ENCODE measurements at places on chromosomes 13 and 19.

- DNase-seq: no peak
Observed at GRCh38 chr19:28535352-28535775, 677.6 kb downstream of the UQCRFS1 start.

- peak; percentile 48 for DNase-seq
Observed at GRCh38 chr19:33175886-33176669, 18.1 kb upstream of the LRP3 start.

GRCh38 chr19:52993342-52994178 is 20.2 kb upstream of the ERVV-1 start:
- peak; percentile 91 for DNase-seq

DNA sequence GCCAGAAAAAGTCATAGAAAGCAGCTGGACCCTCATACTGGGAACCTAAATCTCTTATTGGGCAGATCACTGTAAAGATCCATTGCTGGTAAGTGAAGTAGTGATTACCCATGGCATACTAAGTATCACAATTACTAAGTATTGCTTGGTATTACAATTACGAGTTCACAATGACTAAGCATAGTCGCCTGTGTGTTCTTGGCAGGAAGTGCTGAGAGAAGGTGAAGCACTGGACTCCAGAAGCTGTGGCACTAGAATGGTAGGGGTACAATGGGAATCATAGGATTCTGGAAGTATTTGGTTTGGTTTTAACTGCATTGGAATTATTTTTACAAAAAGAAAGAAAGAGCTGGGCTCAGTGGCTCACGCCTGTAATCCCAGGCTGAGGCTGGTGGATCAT is 20.3 kb downstream of the LGALS16 start:
- DNase-seq: no peak

- DNase-seq: no peak
Observed at GRCh38 chr19:29214411-29214810, 1.5 kb upstream of the UQCRFS1 start.

- DNase-seq: peak; percentile 66
Observed at GRCh38 chr19:40640744-40641143, 39.6 kb downstream of the LTBP4 start.

DNA sequence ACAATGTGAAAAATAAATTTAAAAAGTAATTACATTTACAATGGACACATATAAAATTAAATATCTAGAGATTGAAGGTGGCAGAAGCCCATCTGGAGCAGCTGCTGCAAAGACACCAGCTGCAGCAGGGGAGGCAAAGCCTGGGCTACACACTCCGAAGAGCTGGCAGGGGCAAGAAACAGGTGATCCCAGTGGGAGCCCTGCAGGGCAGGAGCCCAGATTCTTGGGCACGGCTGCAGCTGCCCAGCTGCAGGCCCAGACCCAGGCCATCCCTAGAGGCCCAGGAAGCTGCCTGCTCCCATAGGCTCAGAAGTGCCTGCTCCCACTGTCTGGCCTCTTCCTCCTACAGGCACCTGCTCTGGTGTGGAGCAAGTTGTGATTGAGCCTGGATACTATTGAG is 1547.9 kb upstream of the SPRY2 start:
- no peak for DNase-seq

DNA sequence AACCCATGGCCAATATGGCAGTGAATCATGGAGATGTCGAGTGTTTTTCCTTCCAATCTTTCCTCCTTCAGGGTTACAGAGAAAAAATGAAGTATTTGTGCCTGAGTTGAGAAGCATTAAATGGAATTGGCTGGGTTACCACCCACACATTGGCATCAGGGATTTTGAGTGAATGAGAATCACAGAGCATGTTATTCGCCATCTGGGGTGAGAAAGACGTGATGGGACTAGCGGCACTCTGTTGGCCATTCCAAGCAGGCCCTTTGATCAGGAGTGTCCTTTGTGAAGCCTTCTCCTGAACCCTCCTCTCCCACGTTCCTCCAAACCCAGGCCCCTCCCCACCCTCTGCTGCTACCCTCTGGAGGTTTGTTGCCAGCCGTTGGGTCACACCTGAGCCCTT is 84.2 kb upstream of the PCDH8 start:
- no peak for DNase-seq

DNA sequence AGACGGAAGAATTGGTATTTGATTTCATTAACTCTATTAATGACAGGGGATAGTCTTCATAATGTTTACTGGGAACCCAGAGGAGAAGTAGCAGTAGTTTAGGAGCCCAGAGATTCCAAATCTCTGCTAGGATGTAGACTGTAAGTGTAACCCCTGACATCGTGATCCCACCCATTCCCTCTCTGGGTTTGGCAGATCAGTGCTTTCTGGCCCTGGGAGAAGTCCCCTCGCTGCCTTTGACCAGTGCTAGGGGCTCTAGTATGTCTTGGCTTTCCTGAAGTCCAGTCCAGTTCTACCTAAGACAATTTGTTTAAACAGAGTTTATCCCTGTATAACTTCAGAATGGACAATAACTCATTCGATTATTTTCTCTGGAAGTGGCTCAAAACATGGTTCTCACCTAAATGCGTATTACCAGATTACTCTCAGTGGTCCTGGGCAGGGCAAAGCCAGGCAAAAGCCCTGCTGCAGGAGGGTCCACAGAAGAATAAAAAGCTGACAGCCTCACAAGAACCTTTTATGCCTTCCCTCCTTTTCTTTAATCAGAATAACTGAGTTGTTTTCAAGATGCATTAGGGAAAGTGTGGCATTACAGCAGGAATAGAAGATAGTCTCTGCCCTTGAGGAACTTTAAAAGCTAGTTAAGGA is 11.8 kb downstream of the KLF5 start:
- no peak for DNase-seq

DNA sequence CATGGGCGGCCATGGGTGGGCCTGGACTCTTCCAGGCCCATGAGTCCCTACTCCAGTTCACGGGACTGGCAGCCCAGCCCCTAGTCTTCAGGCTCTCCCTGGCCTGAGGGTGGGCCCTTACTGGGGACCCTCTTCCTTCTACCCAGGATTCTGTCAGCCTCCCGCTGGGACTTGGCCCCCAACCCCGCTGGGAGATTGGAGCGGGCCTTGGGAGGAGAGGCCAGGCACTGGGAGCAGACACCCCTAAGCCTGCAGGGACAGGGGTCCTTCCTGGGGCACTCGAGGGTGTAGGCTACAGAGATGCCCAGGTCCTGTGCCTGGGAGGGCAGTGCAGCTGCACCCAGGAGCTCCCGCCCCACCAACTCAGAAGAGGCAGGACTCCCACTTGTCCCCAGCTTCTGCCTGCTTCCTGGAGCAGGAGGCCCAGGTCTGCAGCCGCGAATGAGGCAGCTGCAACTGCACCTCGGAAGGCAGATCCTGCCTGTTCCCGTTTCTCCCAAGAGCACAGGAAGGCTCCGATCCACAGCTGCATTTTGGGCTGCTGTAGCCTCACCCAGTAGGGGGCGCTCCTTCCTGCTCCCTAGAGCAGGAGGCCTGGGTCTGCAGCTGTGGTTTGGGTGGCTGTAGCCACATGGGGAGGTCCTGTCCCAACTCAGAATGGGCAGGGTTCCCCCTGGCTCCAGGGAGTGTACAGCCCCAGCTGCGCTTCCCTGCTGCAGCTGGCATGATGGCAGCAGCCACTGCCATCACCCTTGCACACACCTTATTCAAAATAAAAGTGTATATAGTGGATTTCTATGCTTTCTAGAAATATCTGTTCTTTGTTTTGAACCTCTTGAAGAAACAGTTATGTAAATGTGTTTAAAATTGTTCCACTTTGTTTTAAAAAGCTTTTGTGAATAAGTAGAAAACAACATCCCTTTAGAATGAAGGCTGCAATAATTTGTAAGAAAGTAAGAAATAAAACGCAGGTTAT is 46.8 kb downstream of the TEX26 start:
- DNase-seq: no peak

DNA sequence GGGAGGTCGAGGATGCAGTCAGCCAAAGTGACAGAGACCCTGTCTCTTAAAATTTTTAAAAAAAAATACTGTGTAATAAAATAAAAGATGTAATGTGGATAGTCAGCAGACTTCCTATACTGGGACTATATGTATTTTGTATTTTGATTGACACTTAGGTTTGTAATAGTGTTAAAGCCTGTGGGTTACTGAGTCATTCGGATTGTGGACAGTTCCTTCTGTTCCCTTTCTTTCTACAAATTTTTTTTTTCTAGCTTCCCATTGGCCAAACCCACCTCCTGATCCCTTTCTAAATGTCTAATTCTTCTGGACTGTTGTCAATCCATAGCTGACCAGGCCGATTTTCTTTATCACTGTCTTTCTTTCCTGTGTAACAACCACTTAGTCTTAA is 108.0 kb downstream of the DNAJC3 start:
- DNase-seq: no peak

GRCh38 chr19:8596168-8596567 is 14.3 kb downstream of the ADAMTS10 start:
- DNase-seq: no peak

DNA sequence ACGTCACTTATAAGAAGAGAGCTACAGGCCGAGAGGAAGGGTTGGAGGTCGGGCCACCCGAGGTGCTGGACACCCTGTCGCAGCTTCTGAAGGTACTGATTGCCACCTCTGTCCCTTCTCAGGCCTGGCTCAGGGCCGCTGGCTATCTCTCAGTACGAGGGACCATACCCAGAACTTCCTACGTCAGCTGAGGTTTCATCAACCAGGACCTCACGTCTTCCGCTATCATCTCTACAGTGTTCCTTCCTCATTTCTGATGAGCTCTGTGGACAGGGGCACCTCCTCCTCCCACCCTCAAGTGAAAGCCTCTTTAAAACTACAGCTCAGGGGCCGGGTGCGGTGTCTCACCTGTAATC is 58.2 kb upstream of the USE1 start:
- DNase-seq: no peak

GRCh38 chr19:18364826-18365528 is 21.0 kb upstream of the GDF15 start:
- peak; percentile 84 for DNase-seq

- peak; percentile 82 for DNase-seq
Observed at GRCh38 chr19:43532571-43532961, 422 bp upstream of the ZNF575 start.

GRCh38 chr19:36111200-36111539 is 227 bp downstream of the OVOL3 start:
- no peak for DNase-seq

- DNase-seq: no peak
Observed at GRCh38 chr19:2318923-2319322, 9.5 kb downstream of the LSM7 start.

DNA sequence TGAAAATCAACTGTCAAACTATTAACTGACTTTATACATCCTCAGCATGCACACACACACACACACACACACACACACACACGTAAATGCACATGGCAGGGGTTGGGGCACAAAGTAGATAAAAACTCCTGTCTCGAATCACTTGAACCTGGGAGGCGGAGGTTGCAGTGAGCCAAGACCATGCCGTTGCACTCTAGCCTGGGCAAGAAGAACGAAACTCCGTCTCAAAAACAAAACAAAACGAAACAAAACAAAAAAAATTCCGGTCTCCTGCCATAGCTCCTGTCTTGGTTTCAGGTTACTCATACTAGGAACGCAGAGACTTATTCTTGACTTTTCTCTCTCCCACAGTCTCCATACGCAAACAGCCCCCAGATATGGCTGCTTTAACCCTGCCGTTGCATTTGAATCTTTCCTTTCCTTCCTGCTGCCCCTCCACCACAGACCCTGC is 148.9 kb downstream of the SHISA2 start:
- DNase-seq: no peak

GRCh38 chr13:106377931-106378662 is 157.4 kb downstream of the EFNB2 start:
- no peak for DNase-seq
